Psoas muscle (tissue), 8 donors: ENCODE measurements at places on chromosomes 13 and 19. TPM values are rescaled to one million over a fixed set of nuclear protein-coding genes. Genes with fewer than 3 reads are reported as not detected.

Gene PDE4A
- total RNA-seq, result 19.3 TPM

GRCh38 chr19:58196901-58197616, 14.2 kb downstream of the ZNF274 start:
- no peak for DNase-seq
- no peak overlapping the region for H3K4me3 ChIP-seq
- no peaks in the 10 kb centered on the region for H3K27me3 ChIP-seq
- H3K4me1 ChIP-seq, result no peaks in the 10 kb centered on the region
- peaks cover 68% of the 10 kb centered on the region for H3K36me3 ChIP-seq
- H3K27ac ChIP-seq, result no peak overlapping the region

- peaks cover 43% of the 10 kb centered on the region for H3K27me3 ChIP-seq
- H3K27ac ChIP-seq, result no peak overlapping the region
- no peak overlapping the region for H3K4me3 ChIP-seq
- H3K4me1 ChIP-seq, result peaks cover 4% of the 10 kb centered on the region
Observed at GRCh38 chr19:55206664-55207500, 2.4 kb downstream of the PTPRH start.

Gene KLK6
- not detected for total RNA-seq

- no peaks in the 10 kb centered on the region for H3K4me1 ChIP-seq
- DNase-seq, result no peak
- H3K36me3 ChIP-seq, result peaks cover 21% of the 10 kb centered on the region
Observed at GRCh38 chr13:95027638-95028037, 273.6 kb downstream of the ABCC4 start.

- peaks cover 2% of the 10 kb centered on the region for H3K27me3 ChIP-seq
- H3K27ac ChIP-seq, result no peak overlapping the region
- H3K4me1 ChIP-seq, result no peaks in the 10 kb centered on the region
- H3K4me3 ChIP-seq, result no peak overlapping the region
Observed at GRCh38 chr13:21703846-21704245, 33.0 kb downstream of the FGF9 start.

DNA sequence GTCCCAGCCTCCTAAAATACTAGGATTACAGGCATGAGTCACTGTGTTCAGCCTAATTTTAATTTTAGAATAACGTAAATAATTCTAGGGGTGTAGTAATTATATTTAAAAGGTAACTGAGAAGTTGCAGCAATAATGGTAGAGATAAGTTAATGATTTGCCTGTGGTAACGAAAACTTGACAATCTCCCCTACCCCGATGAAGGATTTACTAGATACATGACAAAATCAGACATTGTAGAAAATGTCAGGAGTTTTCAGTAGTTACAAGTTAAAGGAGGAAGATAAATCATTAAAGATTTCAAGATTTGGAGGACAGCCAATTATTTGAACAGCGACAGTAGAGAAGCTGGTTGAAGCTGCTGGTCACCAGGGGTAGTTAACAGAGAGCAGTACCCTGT, 652.2 kb upstream of the PCDH20 start:
- no peaks in the 10 kb centered on the region for H3K27me3 ChIP-seq
- no peaks in the 10 kb centered on the region for H3K4me1 ChIP-seq
- no peak for DNase-seq
- no peak overlapping the region for H3K27ac ChIP-seq
- H3K4me3 ChIP-seq, result no peak overlapping the region

DNA sequence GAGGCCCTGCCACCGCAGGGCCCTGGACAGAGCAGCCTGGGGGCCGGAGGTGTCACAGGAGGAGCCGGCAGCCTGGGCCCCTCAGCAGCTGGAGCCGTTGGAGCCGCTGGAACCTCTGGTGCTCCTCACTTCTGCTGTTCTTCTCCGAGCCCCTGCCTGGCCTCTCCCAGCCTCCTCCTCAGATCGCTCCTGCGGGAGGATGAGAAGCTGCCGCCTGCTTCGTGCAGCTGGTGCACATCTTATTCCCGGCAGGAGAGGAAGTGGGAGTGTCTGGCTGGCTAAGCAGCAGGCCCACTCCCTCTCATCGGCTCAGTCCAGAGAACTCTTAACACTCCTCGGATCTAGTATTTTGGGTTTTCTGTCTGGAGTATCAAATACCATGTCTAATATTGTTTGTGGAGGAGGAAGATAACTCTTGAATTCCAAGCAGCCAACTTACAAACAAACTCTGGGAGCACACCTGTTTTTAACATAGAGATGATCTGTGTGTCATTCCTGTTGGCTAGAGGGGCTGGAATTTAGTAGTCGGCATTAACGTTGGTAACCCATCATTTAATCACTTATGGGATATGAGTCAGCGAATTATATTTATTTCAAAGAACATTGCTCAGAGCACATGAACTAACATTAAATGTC, 37.1 kb upstream of the RNF113B start:
- peaks cover 12% of the 10 kb centered on the region for H3K4me1 ChIP-seq
- no peak for DNase-seq
- no peak overlapping the region for H3K4me3 ChIP-seq
- no peak overlapping the region for H3K27ac ChIP-seq
- H3K36me3 ChIP-seq, result no peaks in the 10 kb centered on the region
- H3K27me3 ChIP-seq, result no peaks in the 10 kb centered on the region

Gene C19orf33
- 3.7 TPM for total RNA-seq
